ENCODE measurements at places on chromosomes 13 and 19.

DNA sequence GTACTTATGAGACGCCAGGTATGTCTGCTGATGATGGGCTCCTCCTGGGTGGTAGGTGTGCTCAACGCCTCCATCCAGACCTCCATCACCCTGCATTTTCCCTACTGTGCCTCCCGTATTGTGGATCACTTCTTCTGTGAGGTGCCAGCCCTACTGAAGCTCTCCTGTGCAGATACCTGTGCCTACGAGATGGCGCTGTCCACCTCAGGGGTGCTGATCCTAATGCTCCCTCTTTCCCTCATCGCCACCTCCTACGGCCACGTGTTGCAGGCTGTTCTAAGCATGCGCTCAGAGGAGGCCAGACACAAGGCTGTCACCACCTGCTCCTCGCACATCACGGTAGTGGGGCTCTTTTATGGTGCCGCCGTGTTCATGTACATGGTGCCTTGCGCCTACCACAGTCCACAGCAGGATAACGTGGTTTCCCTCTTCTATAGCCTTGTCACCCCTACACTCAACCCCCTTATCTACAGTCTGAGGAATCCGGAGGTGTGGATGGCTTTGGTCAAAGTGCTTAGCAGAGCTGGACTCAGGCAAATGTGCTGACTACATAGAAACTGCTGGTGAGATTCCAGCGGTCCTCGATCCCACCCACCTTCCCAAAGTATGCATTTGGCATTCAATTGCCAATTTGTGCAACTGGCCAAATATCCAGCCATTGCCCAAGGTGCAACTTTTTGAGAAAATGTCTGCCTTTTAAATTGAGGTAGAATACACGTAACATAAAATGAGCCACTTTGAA is 10.2 kb downstream of the OR2Z1 start:
- no peak for DNase-seq

DNA sequence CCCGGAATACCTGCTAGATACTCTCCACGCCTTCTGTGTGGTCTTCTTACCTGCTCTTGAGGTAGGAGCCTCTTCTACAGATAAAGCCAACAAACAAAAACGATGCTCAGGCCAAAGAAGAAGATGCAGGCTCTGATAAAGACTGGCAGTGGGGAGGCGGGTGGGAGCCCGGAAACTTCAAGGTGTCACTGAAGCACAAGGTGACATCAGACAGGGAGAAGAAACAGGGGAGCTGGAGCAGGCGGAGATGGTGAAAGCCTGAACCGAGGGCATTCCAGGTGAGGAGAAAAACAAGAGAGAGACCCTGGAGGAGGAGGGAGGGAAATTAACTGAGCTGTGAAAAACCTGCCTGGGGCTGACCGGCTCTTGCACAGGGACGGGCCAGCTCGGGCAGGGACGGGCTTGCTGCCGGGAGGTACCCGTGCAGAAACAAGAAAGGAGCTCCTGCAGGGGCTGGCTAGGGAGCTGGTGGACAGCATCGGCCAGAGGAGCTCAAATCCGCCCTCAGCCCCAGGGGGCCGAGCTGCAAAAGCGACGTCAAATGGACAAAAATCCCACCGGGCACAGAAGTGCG is 19.0 kb downstream of the GNG7 start:
- DNase-seq: no peak

- no peak for DNase-seq
Observed at GRCh38 chr19:38894968-38895367, 4.5 kb downstream of the SIRT2 start.

GRCh38 chr13:41006978-41007743 is 12.0 kb downstream of the ELF1 start:
- DNase-seq: no peak

DNA sequence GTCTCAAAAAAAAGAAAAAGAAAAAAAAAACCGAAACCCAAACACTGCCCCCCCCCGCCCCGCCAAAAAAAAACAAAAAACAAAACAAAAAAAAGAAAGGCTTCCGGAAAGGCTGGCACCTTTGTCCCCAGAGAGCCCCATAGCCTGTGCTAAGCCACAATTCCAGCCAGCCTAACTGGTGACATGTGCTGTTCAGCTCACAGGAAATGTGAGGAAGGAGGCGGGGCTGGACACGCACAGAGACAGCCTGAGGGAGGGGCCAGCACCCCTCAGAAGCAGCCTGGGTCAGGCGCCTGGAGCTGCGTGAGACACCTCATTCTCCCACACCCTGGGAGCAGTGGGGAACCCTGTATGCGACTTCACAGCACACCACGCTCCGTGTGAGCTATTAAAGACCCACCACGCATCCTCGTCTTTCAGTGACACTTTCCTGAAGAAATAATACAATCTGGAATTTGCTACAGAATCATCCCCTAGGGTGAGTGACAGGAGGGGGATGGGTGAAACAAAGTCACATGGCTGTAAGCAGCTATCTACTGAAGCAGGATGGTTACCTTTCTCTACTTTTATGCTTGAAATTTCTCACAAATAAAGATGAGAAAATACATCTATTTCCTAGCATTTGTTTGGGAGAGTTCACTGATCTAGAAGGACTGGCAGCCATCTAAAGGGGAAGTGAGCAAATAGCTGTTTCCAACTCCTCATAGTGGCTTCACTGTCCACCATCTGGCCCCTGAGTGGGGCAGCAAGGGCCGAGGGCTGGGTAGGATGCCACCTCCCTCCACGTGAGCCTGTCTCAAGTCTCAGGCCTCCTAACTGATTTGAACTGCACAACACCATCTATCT is 12.3 kb upstream of the SLC35E1 start:
- DNase-seq: no peak

- no peak for DNase-seq
Observed at GRCh38 chr19:13968999-13969398, 16.7 kb downstream of the DCAF15 start.

DNA sequence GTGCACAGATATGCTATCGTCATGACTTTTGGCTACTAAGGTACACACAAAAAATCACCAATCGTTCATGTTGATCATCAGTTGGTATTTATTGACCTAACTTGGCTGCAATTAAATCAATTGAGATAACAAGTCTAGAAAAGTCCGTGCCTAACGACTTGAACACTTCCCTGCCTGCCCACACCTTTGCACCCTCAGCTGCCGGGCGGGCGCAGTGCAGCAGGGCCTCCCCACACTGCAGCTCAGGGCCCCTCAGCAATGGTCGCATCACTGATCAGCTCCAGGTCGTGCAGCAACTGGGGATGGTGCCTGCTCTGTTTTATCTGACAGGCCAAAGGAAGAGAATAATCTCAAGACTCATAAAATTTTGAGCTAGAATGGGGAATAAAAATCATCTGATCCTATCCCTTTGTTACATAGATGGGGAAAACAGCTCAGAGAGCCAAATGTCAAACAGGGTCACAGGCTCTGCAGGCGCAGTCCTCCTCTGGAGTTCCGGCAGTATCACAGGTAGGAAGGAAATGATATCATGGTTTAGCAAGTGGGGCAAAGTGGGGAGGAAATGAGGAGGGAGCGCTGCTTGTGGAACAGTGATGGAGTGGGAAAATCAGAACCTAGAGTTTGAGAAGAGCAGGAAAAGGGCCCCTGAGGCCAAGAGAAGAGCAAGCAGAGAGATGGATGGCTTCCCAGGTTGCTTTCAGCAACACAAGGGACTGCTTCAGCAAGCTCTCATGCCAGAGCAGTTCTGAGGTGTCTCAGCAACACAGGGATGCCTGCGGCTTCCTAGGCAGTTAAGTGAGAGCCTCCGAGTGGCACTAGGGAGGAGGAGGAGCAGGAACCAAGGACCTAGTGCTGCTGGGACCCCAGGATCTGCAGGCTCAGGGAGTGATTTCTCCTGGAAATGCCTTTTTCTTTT is 57.5 kb downstream of the SLC7A1 start:
- no peak for DNase-seq

GRCh38 chr19:55467236-55468053 is 2.9 kb upstream of the C19orf85 start:
- DNase-seq: no peak

GRCh38 chr19:7450243-7451223 is 38.3 kb downstream of the PEX11G start:
- no peak for DNase-seq

GRCh38 chr19:48441360-48442050 is 4.3 kb upstream of the GRWD1 start:
- no peak for DNase-seq

DNA sequence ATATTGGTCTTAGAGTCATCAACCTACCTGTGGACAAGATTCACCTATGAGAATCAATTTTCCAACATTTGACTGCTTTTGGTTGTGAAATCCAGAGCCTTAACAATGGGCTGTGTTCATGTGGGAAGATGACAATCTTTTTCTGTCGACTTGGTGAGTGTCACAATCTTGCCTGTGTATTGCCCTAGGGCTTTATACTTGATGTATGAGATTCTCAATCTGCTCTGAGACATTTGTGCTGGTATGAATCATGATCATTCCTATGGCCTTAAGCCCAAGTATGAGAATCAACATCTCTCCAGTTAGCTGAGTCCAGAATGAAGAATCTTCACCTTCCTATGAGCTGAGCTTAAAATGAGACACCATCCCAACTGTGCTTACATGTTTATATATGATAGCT is 68.7 kb downstream of the ZNF726 start:
- DNase-seq: no peak

GRCh38 chr19:7250057-7250596 is 44.1 kb downstream of the INSR start:
- DNase-seq: no peak

- DNase-seq: no peak
Observed at GRCh38 chr13:30030141-30030750, 179.8 kb upstream of the UBL3 start.

DNA sequence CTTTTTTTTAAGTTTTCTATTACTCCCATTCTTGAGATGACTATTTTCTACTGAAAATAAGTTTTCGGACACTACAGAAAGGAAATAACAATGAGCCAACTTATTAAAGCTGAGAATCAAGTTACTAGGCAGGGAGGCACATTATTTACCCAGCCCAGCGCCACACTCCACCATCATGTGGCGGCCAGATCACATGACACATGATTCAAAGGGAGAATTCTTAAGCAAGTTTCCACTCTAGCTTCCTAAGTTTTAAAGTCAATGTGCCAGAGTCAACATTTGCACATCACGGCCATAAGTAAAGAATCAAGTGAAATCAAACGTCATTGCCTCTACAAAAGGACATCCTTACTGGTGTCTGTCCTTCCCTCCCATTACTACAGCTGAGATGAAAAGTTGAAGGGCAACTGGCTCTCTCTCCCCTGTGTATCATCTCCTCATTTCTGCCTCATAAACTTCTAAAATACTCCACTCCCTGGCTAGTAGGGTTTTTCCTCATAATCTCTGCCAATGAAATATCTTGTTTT is 81.7 kb downstream of the KLF12 start:
- no peak for DNase-seq

- no peak for DNase-seq
Observed at GRCh38 chr13:65307056-65307455, 1923.1 kb downstream of the PCDH9 start.

DNA sequence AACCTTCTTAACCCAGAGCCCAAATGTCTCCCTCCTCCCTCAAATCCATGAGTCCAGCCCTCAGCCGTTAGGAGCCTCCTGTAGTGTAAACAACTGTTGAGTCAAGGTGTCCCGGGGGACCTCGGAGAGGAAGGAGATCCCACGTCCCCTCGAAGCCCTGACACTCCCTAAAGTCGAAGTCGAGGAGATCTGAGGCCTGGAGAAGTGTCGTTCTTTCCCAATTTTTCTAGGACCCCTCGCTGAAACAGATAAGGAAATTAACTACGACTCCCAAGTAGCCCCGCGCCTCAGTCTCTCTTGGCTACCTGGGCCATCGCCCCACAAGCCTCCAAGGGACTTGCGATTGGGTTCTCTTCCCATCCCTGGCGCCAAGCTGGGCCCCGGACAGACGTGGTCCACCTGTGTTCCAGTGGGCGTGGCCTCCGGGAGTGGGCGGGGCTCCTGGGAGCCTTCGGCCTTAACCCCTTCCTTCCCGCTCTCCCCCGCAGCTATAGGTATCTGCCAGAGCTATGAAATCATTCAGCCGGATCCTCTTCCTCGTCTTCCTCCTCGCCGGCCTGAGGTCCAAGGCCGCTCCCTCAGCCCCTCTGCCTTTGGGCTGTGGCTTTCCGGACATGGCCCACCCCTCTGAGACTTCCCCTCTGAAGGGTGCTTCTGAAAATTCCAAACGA is 869 bp downstream of the GFY start:
- no peak for DNase-seq

DNA sequence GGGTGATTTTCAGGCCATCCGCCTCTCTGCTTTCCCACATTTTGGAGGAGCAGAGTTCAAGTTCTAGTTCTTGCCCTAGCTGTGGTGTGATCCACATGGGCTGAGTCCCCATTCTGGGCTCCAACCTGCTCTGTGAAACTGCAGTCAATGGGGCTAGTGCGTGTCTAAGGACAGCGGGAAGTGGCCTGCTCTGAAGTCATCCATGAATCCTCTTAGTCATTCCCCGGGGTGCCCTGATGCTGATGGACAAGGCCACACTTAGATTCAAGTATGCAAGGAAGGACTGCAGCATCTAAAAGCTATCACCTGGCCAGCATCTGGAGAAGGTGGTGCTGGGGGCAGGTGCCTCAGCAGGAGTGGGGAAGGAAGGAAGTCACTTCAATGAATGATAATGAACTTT is 94.6 kb downstream of the TSHZ3 start:
- DNase-seq: no peak

GRCh38 chr19:4866595-4867424 is 657 bp downstream of the PLIN3 start:
- DNase-seq: no peak

- DNase-seq: no peak
Observed at GRCh38 chr13:30415430-30416030, 6.8 kb upstream of the UBE2L5 start.

GRCh38 chr19:49937750-49938381 is 8.6 kb upstream of the NUP62 start:
- DNase-seq: no peak

DNA sequence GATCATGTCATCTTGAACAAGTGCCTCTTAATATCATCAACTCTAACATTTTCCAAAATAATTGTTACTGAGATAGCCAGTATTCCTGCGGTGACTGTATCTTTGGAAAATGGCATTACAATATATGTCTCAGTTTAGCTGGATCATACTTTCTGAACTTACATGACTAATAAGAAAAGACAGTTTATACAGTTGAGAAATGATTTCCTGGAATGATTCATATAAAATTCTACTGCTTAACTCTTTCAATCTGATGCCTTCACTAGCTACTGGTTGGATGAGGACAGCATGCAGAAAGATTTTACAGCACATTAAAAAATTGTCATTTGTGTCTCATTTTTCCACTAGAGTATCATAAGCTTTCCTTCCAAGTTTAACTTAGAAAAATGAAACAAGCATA is 302.1 kb downstream of the PCDH17 start:
- no peak for DNase-seq

DNA sequence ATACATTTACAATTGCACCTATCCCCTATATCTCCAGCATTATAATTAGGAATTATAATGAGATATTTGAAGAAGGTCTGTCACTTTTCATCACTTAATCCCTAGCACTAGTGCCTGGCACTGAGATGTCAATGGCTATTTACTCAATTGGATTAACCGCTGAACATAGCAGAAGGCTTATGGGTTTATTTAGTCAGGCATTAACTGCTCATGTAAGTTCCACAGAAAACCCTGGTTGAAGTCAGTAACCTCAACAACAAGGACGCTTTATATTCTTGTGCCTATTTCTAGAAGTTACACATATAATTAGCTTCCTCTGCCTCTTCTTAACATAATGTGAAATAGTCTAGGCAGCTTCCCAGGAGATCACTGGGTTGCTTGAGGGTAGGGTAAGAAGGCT is 107.5 kb upstream of the POSTN start:
- DNase-seq: no peak
